ENCODE measurements at places on chromosomes 11 and 22.

DNA sequence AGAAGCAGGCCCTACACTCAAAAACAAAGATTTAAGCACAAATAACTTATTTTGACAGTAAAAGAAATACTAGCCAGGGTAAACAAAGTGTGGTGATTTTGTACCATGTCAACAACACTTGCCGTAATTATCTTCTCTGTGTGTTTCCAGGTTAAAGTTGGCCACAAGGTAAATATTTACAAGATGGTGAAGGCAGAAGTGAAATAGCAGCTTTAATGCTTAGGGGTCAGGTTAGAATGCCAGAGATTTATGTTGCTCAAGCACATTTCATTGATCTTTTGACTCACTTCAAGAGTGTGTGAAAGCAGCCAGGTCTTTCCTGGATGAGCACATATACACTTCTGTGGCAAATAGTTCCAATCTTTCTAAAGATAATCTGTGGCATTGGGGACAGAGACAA lies 270.2 kb upstream of the LUZP2 start:
- no peak for DNase-seq

DNA sequence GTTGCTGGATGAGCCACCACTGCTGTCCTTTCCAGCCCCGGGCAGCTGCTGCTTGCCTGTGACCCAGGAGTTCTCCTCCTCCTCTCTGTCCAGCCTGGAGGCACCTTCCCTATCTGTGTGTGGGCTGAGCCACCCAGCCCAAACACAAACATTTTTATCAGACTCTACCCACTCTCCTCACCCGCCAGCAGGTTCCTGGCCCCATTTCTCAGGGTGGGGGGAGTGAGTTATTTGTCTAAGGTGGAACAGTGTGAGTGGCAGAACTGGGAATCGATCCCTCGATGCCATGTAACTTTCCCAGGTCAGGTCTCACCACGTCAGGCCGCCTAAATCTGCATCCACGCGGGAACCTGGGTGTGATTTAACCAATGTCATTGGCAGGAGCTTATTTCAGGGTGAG lies 20.8 kb upstream of the SMIM38 start:
- DNase-seq: no peak

GRCh38 chr11:66136752-66137123 lies 66.7 kb downstream of the PACS1 start:
- no peak for DNase-seq

- no peak for DNase-seq
Observed at GRCh38 chr11:73995731-73996130, 13.1 kb upstream of the UCP2 start.

DNA sequence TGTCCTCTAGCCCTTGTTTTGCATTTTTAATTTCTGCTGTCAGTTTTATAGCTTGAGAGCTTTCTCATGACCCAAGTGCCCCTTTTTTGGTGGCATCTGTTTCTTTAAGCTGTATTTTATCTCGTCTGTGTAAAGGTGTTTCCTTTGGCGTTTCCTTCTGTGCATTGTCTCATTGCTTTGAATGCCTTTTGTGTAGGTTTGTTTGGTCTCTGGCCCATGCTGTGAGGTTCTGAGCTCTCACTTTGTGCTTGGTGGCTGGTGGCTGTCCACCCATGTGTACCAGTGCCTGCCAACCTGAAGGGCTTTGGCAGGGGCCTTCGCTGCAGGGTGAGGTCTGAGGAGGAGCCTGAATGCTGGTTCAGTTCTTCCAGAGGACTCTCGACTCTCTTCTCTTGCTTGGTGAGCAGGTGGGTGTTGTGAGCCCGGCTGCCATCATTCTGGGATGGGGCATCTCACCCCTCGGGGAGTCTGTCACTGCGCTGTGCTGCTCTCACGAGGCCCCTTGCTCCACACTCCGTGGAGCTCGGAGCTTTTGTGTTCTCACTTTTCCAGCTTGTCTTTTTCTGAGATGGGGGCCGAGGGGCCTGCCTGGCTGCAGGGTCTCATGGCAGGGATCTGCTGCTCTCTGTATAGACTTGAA lies 14.9 kb downstream of the AP2A2 start:
- DNase-seq: no peak

GRCh38 chr11:64098318-64098831 lies 62.6 kb downstream of the FLRT1 start:
- no peak for DNase-seq

GRCh38 chr11:12212174-12212820 lies 101.9 kb downstream of the MICAL2 start:
- no peak for DNase-seq

DNA sequence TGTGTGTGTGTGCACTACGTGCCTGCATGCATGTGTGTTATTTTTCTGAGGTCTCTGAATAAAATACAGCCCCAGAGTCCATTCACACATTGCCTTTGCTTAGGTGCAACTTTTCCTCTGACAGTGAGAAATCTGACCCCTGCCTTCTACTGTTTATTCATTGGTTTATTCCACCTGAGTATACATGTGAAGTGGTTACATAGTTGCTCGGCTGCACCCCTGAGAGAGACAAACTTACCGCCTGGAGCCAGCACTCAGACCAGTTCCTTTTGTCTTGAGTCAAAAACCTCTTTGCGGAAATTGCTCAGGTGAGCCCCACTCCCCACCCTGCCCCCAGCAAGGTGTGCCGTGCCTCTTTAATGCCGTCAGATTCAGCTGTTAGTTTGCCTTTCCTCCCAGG lies 363.6 kb downstream of the BRD1 start:
- no peak for DNase-seq

- no peak for DNase-seq
Observed at GRCh38 chr11:33940538-33940815, 48.6 kb upstream of the LMO2 start.

DNA sequence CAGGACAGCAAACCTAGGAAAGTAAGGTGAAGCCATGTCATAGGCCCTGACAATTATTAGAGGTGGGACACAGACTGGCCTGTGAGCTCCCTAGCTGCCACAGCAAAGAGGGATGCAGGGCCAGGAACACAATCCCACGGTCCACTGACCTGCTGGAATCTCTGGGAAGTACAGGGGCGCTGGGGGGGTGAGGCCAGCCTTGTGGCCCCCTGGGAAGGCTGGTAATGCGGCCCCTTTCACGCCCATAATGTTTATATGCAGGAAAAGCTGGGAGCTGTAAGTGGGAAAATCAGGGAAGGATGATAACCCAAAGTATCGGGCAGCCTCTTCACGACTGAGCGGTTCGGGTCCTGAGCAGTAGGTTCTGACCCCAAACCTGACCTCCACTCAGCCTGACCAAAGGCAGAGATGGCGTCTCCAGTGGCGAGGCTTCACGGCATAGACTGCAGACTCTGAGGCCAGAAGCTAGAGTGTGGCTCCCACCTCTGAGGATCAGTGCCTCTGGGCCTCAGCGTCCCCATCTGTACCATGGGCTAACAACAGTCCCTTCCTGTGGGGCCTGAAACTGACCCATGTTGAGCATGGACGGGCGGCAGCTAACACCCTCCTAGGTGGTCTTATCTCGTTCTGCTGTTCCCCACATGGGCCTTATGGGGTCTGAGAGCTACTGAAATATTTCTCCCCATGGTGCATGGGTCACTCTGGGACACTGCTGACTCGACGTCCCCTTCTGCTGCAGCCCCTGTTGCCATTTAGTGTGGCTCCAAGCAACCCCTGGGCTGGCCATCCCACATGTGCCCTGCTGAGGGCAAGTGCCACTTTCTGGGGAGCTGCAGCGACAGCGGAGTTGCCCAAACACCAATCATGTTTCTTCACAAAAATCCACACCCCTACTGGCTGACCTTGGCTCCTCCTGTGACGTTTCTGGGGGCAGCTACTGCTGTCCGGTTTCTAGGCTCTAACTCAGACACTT lies 101.8 kb downstream of the PHF21B start:
- DNase-seq: no peak

- no peak for DNase-seq
Observed at GRCh38 chr11:123829745-123830144, 23.6 kb upstream of the OR6M1 start.

- DNase-seq: no peak
Observed at GRCh38 chr11:128776069-128776423, 82.2 kb downstream of the FLI1 start.

GRCh38 chr11:44005063-44005701 lies 42.6 kb upstream of the ACCSL start:
- no peak for DNase-seq

- no peak for DNase-seq
Observed at GRCh38 chr22:40609216-40609615, 27.3 kb downstream of the MRTFA start.

DNA sequence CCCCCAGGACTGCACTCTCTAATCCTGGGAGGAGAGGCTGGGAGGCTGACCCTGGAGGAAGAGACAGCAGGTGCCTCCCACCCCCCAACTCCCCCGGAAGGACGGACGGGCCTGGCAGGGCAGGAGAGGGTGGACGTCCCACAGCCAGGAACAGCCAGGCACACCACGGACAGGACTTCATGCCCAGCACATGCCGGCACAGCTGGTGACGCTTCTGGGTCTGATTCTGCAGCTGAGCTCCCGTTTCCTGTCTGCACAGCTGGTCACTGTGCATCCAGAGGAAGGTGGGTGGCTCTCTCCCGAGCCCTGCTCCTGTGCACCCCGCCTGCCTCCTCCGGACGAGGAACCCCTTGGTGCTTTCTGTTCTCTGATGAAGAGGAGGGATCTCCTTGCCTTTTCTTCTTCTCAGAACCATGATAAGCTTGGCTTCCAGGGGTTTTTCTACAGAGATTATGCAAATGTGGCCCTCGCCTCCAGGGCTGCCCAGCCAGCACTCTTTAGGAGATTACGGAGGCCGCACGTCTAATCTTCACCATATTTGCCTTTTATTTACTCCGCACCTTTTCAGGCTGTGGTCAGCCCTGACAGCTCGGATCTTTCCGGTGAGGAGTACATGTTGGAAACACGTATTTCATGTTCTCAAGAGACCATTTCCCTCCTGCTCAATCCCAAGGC lies 1295.8 kb downstream of the BRD1 start:
- DNase-seq: no peak

- no peak for DNase-seq
Observed at GRCh38 chr11:13117344-13117743, 108.2 kb downstream of the RASSF10 start.

DNA sequence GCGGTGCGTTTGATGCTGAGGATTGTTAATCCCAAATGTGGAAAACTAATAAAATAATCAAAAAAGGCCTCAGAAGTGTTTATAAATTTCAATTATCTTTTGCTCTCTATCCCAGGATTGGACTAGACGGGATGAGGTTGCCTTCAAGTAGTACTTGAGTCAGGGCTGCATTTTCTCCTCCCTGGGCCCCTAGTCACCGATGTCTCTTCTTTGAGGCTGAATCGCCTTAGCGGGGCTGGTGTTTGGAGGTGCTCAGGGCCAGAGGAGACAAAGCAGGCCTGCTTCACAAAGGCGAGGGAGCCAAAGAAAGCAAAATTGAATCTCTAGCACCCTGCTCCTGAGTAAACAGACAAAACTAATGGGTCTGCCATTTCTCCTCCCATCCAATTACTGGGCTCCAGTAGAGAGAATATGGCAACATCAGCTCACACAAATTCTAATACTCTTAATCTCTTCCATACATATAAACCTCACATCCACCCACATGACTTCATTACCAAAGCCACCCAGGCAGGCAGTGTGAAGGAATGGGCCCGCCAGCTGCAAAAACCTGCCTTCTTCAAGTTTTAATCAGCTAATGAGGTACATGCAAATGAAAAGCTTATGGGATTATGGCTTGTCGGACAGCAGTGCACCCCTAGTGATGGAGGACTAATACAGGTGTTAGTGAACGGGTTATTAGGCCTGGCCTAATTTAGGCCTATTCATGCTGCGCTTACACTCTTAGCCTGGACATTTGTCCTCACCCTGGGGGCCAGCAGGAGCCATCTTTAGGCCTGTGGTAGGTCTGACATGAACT lies 52.7 kb upstream of the HTATIP2 start:
- DNase-seq: no peak

DNA sequence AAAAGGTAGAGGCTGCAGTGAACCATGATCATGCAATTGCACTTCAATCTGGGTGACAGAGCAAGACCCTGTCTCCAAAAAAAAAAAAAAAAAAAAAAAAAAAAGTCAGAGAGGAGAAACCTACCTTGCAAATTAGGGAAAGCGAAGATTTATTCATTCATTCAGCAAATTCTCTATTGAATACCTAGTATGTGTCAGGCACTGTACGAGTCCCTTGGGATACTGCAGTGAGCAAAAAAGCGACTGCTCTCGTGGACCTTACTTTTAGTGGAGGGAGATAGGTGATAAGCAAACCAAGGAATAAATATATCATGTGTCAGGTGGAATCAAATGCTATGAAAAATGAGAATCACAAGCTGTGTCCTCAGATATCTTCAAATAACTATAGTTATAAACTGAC lies 101.3 kb downstream of the STIM1 start:
- DNase-seq: no peak

- no peak for DNase-seq
Observed at GRCh38 chr11:16412525-16413172, 56.3 kb upstream of the SOX6 start.

GRCh38 chr22:38774496-38775166 lies 18.8 kb upstream of the SUN2 start:
- DNase-seq: no peak

All from stimulated activated CD8-positive, alpha-beta memory T cell treated with anti-CD3 and anti-CD28 coated beads, Interleukin-4, amount 100 ng/mL, for 1 hour (primary cell).